ENCODE measurements at places on chromosomes 3 and 15.

DNA sequence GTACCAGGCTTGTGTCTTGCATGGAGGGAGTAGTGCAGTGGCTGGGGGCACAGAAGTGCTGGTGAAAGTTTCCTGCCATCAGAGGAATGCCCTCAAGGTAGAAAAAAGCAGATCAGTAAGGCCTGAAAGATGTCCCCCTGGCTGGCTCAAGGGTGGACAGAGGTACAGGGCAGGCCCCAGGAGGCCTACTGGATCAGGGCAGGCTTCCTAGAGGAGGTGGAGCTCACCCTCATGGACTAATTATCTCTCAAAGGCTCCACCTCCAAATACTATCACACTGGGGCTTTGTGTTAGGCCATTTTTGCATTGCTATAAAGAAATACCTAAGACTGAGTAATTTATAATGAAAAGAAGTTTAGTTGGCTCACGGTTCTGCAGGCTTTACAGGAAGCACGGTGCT is 7.8 kb downstream of the SPSB4 start:
- no peak for DNase-seq

GRCh38 chr3:9916346-9916733 is 558 bp upstream of the IL17RC start:
- peak; percentile 56 for DNase-seq

DNA sequence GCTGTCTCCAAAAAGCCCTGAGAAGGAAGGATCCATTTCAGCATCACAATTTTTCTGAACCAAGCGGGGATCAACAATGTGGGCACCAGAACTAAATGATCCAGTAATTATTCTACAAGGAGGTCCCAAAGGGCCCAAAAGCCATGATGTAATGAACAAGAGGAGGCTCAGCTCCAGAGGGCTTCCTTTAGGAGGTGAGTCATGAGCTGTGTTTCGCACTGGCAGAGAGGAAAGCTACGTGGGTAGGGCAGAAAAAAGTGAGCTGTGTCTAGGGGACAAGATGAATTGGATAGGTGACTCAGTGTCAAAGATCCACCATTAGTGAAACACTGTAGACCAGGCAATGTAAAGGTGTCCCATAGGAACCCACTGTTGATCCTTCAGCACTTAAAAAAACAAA is 113.4 kb downstream of the RORA start:
- peak; percentile 50 for DNase-seq

DNA sequence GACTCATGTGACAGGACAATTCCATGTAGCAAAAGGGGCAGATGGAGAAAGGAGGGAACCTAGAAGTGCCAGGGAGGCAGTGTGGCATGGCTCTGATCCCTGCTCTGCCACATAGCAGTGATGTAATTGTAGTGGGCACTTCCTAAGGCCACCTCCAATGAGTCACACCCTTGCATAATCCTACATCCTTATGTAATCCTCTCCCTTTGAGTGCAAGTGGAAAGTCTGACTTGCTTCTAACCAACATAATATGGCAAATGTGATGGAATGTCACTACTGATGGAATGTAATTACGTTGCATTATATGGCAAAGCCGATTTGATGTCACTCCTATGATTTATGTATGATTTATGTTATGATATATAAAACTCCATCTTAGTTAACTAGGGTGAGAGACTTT is 72.9 kb upstream of the ATP2C1 start:
- DNase-seq, result peak; percentile 49

DNA sequence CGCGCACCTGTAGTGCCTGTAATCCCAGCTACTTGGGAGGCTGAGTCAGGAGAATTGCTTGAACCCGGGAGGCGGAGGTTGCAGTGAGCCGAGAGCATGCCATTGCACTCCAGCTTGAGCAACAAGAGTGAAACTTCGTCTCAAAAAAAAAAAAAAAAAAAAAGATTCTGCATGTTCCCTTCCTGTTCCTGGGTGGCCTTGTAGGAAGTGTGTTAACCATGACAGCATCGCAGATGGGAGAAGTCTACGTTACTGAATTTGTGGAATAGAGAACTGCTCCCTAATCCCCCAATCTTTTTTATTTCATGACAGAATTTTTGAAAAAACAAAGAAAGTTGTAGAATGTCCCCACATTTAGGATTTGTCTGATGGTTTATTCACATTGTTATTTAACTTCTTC is 45.4 kb downstream of the FOXL2 start:
- no peak for DNase-seq

- DNase-seq, result no peak
These were observed 259.5 kb upstream of the TGFBR2 start for GRCh38 chr3:30346933-30347320.

DNA sequence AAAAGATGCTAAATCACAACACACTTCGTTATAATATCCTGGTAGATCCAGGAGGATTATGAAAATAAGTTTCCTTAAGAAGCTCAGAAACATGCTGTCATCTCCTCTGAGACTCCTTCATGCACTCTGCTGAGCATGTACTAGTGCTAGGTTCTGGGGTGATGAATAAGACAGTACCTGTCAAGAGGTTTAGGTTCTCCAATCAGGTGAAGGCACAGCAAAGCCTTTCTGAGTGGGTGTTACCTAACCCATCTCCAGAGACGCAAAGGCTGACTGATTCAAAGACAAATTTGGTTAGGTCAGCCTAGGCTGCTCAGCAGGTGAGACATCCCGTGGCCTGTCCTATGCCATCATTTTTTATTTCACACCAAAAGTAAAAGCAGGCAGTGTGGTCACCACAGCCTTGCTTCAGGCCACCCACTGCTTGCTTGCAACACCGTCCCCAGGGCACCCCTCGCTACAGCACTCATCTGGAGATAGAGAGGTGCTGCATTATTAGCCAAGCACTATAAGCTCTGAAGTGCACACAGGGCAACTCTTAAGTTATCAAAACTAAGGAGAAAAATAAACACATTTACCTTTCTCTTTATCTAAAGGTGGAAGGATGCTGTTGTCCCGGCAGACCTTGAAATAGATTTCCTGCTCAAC is 117.2 kb downstream of the TJP1 start:
- no peak for DNase-seq
